ENCODE measurements at places on chromosomes 4 and X.

- DNase-seq: no peak
These were observed 6.8 kb downstream of the PPARGC1A start for GRCh38 chr4:23882976-23883531.

- DNase-seq: no peak
These were observed 37.9 kb downstream of the RAB40AL start for GRCh38 chrX:102975016-102975415.

DNA sequence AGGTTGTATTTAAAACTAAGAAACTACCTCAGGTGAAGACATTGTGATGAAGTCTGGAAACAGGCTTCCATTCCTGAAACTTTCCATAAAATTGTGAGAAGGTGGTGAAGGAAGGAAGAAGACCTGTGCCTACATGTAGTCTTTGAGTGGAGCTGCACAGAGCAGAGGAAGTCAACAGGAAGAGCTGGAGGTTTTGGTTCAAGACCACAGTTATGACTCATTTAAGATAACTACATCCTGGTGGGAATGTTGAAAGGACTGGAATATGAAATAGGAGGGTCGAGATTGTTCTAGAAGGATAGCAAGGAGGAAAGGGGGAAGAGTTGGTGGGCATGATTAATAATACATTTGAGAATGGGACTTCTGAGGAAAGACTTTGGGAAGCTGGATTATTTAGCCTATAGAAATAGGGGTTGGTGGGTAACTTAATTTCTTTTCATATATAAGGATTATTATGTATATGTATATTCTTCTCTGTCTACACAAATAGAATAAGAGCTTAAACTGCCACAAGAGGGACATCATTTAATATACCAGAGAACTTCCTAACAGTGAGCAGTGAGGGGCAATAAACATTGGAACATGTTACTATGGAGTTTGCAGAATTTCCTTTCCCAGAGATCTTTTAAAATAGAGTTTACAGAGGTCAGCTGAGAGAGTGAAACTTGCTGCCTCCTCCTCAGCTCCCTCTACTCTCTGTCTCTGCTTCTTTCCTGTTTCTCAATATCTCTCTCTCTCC, 23.5 kb downstream of the AWAT2 start:
- no peak for DNase-seq

DNA sequence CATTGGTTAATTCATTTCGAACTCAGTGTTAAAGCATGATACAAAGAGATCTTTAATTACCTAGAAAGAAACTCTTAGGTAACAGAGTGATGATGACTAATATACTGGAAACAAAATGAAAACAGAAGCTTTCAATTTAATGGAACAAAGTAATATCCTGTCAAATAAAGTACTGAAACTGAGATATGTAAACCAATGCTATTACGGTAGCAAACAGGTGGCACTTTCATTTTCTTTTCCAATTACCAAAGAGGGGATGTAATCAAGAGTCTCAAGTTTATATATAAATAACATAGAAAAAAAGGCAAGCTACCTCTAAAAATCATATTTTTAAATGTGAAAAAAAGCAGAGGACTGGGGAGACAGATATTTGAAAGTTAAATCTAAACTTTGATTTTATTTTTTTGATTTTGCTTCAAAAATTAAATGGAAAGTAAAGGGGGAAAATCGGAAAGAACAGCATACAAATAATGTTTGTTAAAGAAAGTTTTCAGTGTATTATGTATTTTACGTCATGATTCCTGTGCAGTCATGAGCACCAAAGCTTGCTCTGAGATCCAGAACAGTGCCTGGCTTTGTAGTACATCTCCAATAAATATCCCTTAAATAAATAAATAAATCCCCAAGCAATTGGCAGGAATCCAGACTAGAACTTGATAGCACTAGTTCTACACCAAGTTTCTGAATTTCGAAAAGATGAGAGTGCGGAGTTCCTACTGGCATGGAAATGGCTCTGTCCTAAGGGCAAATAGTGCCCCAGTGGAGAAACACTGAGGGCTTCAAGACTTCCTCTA, 25.0 kb upstream of the RAPGEF2 start:
- no peak for DNase-seq

Measured in right lobe of liver (tissue), 6 donors.